Left ventricle myocardium superior (tissue), 1 donor: ENCODE measurements at places on chromosomes 3 and 15. TPM values are rescaled to one million over a fixed set of nuclear protein-coding genes. Genes with fewer than 3 reads are reported as not detected.

DNA sequence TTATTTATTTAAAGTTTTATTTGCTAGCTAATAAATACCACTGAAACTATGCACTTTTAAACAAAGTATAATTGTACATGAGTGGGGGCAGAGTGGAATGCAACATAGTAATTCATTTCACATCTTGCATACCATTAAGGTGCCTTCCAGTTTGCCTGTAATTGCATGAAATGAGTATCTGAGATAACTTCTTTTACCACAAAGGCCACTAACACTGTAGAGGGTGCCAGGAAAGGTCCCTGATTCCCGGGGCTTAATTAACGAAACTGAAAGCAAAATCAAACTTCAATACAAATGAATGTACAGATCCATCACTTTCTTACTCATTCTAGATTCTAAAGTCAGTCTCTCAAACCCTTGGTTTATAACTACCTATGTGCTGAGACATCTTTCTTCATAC lies 2.1 kb downstream of the CD47 start:
- no peak for DNase-seq

DNA sequence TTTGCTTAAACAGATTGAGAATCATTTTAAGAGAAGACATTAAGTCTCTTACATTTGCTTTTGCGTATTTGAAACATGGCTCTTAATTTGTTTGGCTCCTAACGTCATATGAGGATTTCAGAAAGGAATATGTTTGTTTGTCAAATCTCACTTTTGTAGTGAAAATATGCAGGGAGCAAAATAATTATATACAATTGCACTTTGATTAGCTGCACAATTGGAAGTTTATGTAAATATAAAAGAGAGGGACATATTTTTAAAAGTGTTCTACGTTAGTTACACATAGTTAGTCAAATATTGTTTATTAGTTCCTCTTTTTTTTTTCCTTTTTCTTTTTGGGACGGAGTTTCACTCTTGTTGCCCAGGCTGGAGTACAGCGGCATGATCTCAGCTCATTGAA lies 42.7 kb upstream of the GOLIM4 start:
- DNase-seq: no peak

GRCh38 chr3:153287017-153287416 lies 125.0 kb downstream of the RAP2B start:
- no peak for DNase-seq

DNA sequence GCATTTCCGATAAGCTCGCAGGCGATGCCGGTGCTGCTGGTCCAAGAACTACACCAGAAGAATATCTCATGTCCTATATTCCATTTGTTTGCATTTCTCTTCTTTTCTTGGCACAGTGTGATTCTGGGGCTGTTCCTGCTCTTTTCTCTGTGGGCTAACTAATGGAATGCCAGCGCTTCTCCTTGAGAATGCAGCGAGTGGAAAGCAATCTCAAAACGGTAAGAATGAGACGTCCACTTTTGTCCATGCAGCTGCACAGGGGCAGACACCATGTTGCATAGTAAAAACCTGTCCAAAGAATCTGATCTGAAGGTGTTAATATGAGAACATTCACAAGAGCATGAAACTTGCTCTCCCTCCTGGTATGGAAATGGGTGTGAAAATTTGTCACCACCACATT lies 6.6 kb upstream of the CHRNA3 start:
- DNase-seq: no peak

DNA sequence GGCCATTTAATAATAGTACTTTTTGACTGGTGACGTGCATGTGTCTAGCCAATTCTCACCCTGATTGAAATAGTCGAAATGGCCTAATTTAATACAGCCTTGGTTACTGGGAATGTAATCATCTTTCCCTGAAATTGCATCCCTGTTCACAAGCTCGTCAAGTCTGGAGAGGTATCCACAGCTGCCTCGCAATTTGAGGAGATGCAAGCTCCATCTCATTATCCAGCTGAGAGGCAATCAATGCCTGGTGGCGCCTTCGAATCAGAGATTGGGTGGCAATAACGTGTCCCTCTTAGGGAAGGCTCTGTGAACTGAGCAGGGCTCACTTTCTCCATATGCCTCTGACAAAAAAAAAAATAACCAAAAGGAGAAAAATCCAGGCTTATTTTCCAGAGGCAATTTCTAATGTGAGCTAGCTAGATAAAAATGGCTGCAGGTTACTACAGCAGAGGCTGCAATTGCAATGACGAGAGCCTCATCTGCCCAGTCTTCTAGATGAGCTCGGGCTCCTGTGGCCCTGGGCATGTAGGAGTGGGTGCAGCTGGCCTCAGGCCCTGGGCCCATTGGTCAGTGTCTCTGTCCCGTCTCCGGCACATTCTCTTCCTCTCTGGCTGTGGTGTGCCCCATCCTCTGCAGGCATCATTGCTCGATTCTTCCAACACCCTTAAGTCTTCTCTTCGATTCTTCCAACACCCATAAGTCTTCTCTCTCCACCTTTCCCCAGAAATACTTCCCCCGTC lies 487.5 kb downstream of the GABRG3 start:
- no peak for DNase-seq

GRCh38 chr3:59605318-59605717 lies 555.5 kb upstream of the CFAP20DC start:
- DNase-seq: no peak

- peak; percentile 28 for DNase-seq
Observed at GRCh38 chr3:195893516-195893915, 14.8 kb downstream of the TNK2 start.

GRCh38 chr3:170637306-170637705 lies 51.4 kb upstream of the SLC7A14 start:
- DNase-seq: no peak

- no peak for DNase-seq
Observed at GRCh38 chr3:9280451-9281219, 31.2 kb upstream of the SRGAP3 start.

GRCh38 chr15:87369269-87369668 lies 887.3 kb downstream of the NTRK3 start:
- no peak for DNase-seq

DNA sequence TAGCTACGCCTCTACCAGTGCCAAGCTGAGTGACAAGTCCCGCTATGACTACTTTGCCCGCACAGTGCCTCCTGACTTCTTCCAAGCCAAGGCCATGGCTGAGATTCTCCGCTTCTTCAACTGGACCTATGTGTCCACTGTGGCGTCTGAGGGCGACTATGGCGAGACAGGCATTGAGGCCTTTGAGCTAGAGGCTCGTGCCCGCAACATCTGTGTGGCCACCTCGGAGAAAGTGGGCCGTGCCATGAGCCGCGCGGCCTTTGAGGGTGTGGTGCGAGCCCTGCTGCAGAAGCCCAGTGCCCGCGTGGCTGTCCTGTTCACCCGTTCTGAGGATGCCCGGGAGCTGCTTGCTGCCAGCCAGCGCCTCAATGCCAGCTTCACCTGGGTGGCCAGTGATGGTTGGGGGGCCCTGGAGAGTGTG lies 5.7 kb downstream of the GRM2 start:
- no peak for DNase-seq

GATM gene
- 56.4 TPM for total RNA-seq

SLC12A8 gene
- total RNA-seq: 0.52 TPM

RYR3 gene
- 0.02 TPM for total RNA-seq

OSBPL10 gene
- 5.3 TPM for total RNA-seq

EOGT gene
- total RNA-seq: 17.1 TPM

LRCH3 gene
- total RNA-seq: 19.8 TPM

IL5RA gene
- 0.17 TPM for total RNA-seq

SYNM gene
- 329 TPM for total RNA-seq

EOMES gene
- 0.17 TPM for total RNA-seq
